ENCODE measurements at places on chromosomes 7 and 10.
A peak's percentile ranks its signal among the peaks of the same experiment; 100 is the strongest.

GRCh38 chr7:147436718-147437117 is 1153.8 kb upstream of the C7orf33 start:
- DNase-seq, result no peak

DNA sequence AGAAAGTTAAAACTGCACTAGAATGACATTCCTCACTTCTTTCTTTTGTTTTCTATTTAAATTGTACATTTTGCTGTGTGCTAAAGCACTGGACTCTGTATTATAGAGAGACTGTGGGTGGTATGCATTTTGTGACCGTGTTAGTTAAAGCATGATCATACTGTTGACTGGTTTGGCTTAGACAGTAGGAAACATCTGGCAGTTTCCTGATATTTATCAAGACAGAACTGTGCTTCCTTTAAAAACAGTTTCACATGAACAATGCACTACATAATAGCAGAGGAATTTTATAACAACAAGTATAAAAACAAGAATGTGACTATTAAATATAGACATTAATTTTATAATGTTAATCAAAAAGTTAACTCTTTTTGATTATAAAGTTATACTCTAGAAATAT is 23.1 kb downstream of the GNG11 start:
- DNase-seq, result no peak

DNA sequence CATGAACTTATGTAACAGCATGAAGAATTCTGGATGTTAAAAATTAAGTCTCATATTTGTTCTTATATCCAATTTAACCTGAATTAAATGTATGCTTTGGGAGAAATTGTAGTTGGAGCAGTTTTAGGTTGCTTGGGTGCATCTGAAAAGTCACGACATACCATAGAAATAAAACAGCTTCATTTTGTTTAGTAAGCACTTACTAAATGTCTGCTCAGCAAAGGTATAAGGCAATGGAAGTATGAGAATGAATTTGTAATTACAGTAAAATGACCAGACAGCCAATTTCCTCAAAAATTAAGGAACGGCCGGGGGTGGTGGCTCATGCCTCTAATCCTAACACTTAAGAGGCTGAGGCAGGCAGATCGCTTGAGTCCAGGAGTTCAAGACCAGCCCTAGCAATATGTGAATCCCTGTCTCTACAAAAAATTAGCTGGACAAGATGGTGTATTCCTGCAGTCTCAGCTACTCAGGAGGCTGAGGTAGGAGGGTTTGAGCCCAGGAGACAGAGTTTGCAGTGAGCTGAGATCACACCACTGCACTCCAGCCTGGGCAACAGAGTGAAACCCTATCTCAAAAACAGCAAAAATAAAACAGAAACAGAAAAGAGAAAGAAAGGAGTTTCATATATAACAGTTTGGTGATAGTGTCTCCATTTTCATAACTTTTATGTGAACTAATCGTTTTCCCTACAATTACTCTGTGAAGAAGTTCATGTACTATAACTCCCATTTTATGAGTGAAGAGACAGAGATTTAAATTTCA is 47.2 kb upstream of the KLF6 start:
- DNase-seq, result no peak

DNA sequence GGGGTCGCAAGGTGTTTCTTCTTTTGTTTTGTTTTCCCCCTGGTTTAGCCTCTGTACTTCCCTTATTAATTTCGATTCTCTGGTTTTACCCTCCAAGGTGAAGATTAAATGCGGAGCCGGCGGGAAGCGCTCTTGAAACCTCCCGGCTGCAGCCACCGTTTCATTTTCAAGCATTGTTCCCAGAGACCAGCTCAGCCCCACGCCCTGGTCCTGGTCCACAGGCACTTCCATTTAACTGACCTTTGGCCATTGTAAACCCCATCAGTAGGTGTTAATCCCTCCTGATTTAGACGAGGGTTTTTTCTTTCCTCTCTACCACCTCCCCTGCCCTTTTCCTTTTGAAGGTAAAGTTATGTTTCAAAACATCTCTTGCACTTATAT is 39.2 kb upstream of the ENO4 start:
- DNase-seq, result no peak

- DNase-seq, result no peak
These were observed 83.9 kb downstream of the MKX start for GRCh38 chr10:27661514-27662286.

DNA sequence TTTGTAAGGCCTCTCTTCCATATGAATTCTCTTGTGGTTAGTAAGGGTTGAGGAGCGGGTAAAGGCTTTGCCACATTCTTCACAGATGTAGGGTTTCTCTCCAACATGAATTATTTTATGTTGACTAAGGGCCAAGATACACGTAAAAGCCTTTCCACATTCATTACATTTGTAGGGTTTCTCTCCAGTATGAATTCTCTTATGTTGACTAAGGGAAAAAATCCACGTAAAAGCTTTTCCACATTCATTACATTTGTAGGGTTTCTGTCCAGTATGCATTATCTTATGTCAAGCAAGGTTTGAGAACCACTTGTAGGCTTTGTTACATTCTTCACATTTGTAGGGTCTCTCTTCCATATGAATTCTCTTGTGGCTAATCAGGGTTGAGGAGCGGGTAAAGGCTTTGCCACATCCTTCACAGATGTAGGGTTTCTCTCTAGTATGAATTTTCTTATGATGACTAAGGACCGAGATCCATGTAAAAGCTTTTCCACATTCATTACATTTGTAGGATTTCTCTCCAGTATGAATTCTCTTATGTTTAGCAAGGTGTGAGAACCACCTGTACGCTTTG is 493.0 kb downstream of the ZNF479 start:
- DNase-seq, result no peak

DNA sequence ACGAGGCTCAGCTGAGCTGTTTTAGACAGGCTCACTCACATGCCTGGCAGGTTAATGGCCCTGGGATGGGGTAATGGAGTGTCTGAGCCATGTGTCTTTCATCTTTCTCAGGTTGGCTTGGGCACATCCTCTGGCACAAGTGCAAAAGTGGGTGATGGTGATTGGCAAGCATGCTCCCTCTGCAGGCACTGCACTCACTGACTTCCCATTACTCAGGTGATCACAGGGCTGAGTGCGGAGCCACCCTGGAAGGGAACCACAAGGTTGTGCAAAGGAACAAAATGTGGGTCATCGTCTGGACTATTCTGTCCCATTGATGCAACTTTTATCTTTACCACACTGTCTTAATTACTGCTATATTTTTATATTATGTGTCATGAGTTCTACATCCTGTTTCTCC is 244.1 kb upstream of the AKR1E2 start:
- no peak for DNase-seq

DNA sequence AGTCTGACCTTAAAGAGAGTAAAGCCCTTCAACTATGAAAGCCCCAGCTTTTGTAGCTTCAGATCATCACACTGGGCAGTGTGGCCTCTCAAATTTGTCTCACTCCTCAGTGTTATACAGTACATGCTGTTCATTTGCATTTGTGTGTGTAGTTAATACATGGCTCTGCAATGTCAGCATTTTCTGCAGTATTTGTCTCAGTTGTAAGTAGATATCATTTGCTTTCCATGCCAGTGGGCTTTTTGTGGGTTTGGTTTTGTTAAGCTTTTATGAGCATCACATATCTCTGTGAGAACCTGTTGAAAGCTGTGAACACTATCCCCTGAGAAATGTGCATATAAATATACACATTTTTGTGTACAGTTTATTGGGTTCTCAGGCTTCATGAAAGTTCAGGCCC is 57.0 kb downstream of the ZNF277 start:
- no peak for DNase-seq

DNA sequence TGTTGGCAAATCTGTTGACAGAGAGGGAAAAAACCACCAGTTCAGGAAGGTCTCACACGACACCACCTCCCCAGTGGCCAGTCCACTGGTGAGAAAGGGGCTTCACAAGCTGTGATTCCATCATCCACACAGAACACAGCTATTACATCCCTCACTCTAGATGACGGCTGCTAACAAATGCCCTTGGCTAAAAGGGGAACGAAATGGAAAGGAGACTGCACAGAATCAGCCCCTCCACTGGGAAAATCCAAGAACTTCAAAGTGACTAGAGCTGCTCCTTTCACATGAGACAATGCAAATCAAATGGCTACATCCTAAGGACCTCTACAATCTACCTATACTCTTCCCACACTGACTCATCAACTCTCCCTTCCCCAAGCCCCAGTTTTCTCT is 5.6 kb downstream of the PARP12 start:
- no peak for DNase-seq

- DNase-seq, result no peak
These were observed 61.6 kb upstream of the TBX20 start for GRCh38 chr7:35315517-35315916.

GRCh38 chr7:155206318-155207020 is 91.2 kb upstream of the INSIG1 start:
- DNase-seq, result no peak

- DNase-seq, result no peak
These were observed 23.3 kb downstream of the MYOF start for GRCh38 chr10:93458821-93459257.

GRCh38 chr10:9800571-9800970 is 1217.1 kb upstream of the CELF2 start:
- DNase-seq, result no peak

GRCh38 chr7:95398155-95398940 is 2.2 kb upstream of the PON3 start:
- peak; percentile 25 for DNase-seq

GRCh38 chr7:98771519-98771918 is 98.3 kb downstream of the TMEM130 start:
- no peak for DNase-seq

GRCh38 chr10:93457511-93457910 is 24.6 kb downstream of the MYOF start:
- DNase-seq, result no peak

DNA sequence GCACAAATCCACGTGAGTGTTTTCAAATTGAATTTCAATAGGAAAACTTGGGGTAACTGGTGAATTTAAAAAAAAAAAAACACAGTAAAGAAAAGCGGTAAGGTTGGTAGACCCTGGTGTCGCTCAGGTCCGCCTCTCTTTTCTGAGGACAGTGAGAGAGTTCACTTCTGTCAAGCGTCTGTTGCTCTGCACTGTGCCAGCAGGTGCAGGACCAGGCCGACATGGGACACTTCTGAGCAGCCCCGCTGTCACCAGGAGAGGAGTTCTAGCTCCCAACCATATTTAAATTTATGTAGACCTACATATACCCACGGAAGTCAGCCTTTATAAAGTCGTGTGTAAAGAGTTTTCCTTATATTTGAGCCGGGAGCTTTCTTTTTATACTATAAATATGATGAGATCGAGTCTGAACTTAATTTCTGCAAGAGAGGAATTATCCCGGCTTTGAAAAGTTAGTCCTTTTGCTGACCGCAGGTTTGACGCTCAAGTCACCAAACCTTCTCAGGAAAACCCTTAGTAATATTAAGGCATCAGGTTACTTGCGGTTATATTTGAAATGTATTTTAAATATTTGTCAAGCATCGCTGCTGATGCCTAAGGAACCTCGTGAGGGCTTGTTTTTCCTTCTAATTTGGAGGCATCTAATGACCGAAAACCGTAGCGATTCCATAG is 531 bp downstream of the IKZF1 start:
- DNase-seq, result no peak

Data from NCI-H524 treated with DMSO at 0.1 percent for 48 hours (cell line).